NCI-H1436 (cell line): ENCODE measurements at places on chromosomes 7 and 10.

GRCh38 chr7:77202481-77202976 is 2.9 kb upstream of the FGL2 start:
- no peak for DNase-seq

GRCh38 chr7:81155654-81156373 is 237.0 kb upstream of the SEMA3C start:
- no peak for DNase-seq

- DNase-seq: no peak
These were observed 1022.2 kb upstream of the LRRTM3 start for GRCh38 chr10:65903620-65904019.

DNA sequence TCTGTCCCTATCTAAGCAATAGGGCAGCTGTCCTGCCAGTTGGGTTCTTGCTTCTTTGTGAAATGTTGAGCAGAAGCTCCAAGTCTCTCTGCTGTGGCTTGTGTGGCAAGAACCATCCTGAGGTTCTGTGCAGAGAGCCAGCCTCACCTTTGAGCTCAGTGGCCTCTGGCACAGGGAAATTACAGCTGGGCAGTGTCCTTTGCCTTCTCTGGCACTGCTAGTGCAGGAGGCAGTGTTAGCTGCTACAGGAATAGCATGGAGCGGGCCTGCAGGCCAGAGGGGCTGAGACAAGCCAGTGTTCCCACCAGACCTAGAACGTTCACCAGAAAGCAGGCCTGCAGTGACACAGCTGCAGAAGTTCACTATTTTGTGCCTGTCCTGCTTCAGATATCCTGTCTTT is 1.8 kb downstream of the PRXL2A start:
- no peak for DNase-seq

- DNase-seq: no peak
These were observed 23.8 kb downstream of the C1QL3 start for GRCh38 chr10:16497911-16498310.

- DNase-seq: no peak
These were observed 316.0 kb downstream of the WDR37 start for GRCh38 chr10:1372212-1372611.

- DNase-seq: no peak
These were observed 290.8 kb upstream of the ZNF32 start for GRCh38 chr10:43939389-43939938.

GRCh38 chr7:135348493-135348892 is 114.9 kb downstream of the STRA8 start:
- no peak for DNase-seq

- DNase-seq: no peak
These were observed 582 bp downstream of the STEAP2 start for GRCh38 chr7:90212149-90212495.

GRCh38 chr10:5482016-5482415 is 17.4 kb downstream of the CALML5 start:
- no peak for DNase-seq

DNA sequence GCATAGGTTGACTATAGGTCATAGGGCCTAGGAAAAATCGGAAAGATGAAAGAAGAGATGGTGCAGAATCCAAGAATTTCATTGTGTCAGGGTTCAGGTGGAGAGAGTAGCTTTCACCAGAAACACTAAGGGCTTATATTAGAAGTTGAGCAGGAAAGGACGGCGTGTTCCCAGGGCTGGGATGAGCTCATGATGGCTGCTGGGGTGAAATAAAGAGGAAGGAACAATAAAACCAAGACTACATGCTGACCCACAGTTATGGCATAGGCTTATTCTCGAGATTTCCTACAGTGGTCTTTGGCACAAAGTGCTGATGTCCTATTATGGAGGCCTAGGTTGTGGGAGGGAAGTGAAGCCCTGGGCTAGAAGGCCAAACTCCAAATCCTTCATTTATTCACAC is 195.8 kb downstream of the PTEN start:
- DNase-seq: no peak

- DNase-seq: no peak
These were observed 474 bp downstream of the ORC5 start for GRCh38 chr7:104207348-104207730.

- peak; percentile 28 for DNase-seq
These were observed at the start of gene FAM20C for GRCh38 chr7:191981-192649. TSS of gene FAM20C (plus strand) at chr7:192571. CDS start at chr7:193200, 629 bp downstream.

- no peak for DNase-seq
These were observed 18.6 kb upstream of the IFIT2 start for GRCh38 chr10:89283025-89283935.

DNA sequence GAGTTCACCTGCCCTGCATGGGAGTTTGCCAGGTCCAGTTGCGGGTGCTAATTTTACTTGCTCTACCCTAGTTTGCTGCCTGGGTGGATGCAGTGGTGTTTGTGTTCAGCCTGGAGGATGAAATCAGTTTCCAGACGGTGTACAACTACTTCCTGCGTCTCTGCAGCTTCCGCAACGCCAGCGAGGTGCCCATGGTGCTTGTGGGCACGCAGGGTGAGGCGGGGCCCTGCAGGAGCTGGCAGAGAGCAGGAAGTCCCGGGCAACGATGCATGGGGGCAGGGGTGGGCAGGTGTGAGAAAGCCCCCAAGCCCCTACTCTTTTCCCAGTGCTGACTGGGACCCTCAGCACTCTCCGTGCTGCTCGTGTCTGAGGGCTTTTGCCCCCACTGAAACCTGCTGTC is 31.3 kb downstream of the AGAP3 start:
- no peak for DNase-seq

- DNase-seq: peak; percentile 17
These were observed 6.2 kb upstream of the CH25H start for GRCh38 chr10:89213191-89213808.

DNA sequence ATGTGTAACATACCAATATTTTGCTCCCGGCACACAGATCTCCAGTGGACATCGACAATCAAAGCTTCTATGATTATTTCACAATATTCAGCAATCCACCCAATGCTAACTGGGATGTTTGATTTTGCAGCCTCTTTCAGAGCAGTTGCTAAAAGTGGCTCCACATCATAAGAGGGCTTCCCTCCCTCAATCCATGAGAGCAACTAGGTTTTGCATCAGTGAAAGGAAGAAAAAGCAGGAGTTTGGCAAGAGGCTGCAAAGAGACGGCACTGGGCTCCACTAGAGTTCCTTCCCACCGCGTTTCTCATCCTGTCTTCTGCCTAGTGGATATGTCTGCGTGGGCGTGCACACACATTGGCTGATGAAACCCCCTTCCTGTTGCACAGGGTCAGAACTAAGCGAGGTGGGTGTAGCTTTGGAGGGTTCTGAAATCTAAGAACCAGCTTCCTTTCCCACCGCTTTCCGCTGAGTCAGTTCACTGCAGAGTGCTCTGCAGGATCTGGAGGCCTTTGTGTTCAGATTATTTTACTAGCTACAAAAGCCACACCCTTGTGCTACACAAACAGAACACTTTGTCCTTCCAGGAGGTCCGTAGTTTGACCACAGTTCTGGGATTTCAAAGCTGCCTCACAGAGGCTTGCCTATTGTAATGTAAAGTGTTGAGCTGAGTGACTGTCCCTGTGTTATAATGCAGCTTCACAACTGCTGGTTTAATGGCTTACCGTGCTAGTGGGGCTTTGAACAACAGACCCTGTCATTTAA is 28.1 kb downstream of the ARL4A start:
- no peak for DNase-seq

DNA sequence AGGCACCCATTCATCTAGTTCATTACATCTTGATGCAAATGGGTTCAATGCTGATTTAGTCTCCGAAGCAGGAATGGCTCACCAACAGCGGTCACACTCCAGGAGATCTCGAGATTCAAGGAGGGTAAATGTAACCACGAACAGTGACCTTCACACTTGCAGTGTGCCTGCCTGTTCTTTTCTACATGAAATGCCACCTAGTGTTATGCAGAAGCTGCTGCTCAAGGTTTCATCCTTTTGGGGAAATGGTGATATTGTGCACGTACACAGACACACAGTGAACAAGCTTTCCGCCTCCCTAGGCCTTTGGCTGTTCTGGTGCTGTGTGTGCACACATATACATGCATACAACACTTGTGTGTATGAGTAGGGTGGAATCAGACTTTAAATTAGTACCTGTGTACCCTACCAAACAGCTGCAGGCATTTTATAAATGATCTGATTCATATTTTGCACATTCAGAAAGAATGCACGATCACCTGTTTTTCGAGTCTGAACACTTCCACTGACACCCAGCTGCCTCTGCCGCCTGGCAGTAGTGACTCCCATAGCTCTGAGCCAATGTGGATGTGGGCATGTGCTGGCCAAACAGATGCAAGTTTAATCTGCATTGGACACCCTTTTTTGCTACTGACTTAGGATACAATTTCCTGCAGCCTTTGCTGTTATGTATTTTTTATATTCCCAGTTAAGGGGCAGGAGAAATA is 100.5 kb downstream of the TACC2 start:
- no peak for DNase-seq

DNA sequence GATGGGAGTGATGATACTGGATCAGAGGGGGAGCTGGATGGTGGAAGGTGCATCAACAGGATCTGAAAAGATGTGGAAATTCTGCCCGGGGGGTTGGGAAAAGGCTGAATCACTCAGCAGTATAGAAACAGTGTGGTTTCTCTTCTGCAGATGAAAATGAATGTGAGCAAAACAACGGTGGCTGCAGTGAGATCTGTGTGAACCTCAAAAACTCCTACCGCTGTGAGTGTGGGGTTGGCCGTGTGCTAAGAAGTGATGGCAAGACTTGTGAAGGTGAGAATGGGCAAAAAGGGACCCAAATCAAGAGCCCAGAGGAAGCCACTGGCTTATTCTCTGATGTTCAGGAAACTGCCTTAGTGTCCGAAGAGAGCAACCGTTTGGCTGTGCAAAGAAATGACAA is 12.9 kb downstream of the OIT3 start:
- DNase-seq: no peak

- DNase-seq: no peak
These were observed 147.1 kb downstream of the LYZL1 start for GRCh38 chr10:29435809-29436501.

DNA sequence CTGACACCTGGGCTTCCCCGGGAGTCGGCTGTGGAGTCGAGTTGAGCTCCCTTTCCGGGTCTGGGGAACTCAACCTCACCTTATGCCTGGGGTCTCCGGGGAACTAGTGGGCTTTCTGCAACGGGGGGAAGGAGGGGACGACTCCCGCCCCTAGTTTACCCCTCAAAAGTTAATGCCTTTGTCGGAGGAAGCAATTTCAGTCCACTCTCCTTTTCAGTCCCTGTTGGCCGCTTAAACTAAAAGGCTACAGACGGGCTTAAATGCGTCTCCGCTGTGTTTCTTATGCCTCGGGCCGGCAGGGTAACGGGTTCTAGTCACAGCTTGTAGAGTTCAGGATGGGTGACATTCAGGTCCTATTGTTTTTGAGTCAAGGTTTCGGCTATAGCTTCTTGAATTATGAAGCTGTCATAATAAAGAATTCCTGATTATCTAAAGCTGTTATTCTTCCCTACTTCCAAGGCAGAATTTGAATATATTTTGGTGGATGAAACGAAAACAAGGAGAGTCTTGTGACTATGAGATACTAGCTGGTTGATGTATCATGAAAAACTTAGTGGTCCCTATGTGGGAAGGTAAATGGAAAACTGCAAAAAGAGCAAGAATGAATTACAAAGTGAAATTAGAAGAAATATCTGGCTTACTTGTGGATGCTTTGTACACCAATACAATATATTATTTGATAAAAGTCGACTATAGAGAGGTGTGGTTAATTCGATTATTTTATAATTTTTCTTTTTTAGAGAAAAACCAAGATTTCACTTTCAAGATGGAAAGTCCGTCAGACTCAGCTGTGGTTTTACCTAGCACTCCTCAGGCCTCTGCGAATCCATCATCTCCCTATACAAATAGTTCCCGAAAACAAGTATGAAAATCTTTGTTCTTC is 495 bp downstream of the SFR1 start:
- DNase-seq: no peak

DNA sequence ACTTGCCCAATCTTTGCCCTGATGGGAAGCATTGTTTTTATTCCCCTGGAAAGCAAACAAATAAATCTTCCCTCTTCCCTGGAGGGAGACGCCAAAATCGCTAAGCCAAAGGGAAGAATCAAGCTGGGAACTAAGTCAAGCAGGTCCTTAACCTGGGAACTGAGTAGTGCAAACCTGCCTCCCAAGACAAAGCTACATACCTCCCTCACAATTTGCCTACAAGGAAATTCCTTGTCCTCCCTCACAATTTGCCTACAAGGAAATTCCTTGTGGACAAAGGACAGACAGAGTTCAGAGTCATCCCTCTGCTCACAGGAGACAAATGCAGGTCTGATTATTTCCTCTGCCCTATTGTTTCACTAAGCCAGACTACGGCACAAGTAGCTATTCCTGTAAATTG is 50.5 kb downstream of the SPOCK2 start:
- DNase-seq: no peak

DNA sequence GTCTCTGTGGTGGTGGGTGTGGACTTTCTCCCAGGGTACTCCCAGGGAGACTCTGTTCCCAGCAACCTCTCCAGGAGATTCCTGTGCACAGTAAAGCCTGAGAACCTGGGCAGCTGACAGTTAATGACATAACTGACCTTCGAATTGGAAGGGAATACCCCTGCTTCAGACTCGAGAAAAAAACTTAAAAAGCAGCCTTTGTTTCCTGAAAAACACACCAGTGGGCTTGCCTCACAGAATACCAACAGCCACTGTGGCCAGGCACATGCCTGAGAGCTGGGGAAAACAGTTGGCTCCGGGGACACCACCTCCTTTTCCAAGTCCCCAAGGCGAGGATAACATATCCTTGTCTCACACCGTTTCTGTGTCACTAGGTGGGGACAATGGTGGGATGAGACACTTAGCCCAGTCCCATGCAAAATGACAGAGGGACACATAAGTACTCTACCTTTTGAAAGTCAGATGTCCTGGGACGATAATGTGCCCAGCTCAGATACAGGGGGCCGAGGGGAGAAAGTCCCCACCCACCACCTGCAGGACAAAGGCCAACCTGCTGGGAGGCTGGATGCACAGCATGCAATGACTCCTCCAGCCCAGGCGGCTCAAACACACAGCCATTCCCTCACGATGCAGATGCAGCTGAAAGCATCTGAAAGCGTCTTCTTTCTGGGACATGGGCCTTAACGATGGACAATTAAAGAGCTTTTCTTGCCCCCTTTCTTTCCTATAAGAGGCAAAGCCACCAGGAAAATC is 65.6 kb downstream of the HIPK2 start:
- no peak for DNase-seq

GRCh38 chr7:87541648-87542047 is 59.0 kb downstream of the ABCB1 start:
- no peak for DNase-seq

DNA sequence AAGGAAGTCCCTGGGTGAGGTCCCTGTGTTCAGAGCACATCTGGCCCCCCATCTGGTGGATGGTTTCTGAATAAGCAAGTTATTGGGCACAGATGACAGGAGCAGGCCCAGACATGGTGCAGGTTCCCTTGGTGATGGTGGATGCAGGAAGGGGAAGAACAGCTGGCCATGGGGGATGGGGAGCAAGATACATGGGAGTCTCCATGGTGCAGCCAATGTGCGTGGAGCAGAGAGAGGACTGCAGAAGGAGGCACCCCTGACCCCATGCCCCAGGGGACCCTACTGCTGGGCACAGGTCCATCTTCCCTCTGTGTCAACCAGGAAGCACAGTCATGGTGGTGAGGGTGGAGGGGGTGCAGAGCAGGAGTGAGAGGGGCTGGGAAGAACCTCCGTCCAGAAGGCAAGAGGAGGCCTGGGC is 43.8 kb upstream of the RABGEF1 start:
- DNase-seq: no peak

GRCh38 chr7:134802762-134803161 is 23.3 kb downstream of the CALD1 start:
- DNase-seq: no peak

- no peak for DNase-seq
These were observed 35.4 kb downstream of the ADAP1 start for GRCh38 chr7:919114-919442.
